Astrocyte of the hippocampus (primary cell): ENCODE measurements at places on chromosomes 12 and 14.
A peak's percentile ranks its signal among the peaks of the same experiment; 100 is the strongest.

- DNase-seq, result no peak
Measured at GRCh38 chr12:124302241-124302806, 7.4 kb downstream of the RFLNA start.

DNA sequence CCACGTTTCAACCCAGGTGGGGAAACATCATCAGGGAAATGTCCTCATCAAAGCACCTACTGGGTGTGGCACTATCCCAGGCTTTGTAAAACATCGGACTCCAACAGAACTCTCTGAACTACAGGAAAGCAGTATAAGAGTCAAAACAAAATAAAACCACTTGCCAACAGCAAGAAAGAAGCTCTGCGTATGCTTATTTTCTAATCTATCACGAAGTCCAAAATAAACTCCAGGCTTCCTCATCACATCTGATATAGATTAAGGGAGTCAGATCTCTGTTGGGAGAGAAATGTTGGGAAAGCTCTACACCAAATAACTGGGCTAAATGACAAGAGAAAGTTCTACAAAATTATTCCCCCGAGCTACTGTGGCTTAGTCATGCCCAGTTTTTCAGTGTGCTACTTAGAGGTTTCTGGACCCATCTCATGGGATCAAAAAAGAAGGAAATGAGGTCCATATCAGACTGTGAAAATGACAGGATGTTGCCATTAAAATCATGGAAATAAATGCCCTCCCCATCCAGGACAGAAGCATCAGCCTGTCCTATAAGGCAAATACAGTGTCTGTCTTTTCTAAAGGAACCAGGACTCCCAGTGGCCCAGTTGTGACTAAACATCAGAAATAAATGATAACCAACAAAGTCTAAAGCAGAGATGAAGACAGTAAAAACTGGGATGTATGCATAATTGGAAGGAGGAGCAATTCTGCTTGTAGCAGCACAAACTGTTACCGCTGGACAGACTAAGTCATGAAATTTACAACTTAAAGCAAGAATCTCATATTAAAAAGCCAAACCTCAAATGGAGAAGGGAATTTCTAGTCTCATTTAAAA lies 149.5 kb downstream of the STXBP6 start:
- no peak for DNase-seq

GRCh38 chr12:89160716-89161123 lies 191.6 kb downstream of the DUSP6 start:
- peak; percentile 34 for DNase-seq

DNA sequence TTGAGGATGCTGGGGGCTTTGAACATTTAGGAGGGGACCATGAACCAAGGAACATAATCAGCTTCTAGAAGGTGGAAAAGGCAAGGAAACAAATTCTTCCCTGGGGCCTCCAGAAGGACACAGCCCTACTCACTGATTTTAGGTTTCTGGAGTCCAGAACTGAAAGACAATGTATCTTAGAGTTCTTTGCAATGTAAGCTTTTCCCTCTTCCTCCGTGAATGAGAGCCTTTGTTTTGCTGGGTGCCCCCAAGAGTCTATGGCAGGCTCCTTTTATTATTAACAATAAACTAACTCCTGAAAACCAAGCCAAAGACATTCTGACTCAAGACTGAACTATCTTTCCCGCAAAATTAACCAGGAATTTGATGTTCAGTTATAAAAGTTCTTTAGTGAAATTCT lies 204.1 kb downstream of the STXBP6 start:
- DNase-seq, result no peak

GRCh38 chr12:84757978-84758377 lies 154.6 kb downstream of the SLC6A15 start:
- DNase-seq, result no peak

- no peak for DNase-seq
Measured at GRCh38 chr12:112342587-112342986, 39.6 kb downstream of the HECTD4 start.

- peak; percentile 39 for DNase-seq
Measured at GRCh38 chr12:52007158-52007921, 594 bp downstream of the TAMALIN start.

- DNase-seq, result peak; percentile 65
Measured at GRCh38 chr12:56257491-56258067, 605 bp downstream of the ANKRD52 start.

DNA sequence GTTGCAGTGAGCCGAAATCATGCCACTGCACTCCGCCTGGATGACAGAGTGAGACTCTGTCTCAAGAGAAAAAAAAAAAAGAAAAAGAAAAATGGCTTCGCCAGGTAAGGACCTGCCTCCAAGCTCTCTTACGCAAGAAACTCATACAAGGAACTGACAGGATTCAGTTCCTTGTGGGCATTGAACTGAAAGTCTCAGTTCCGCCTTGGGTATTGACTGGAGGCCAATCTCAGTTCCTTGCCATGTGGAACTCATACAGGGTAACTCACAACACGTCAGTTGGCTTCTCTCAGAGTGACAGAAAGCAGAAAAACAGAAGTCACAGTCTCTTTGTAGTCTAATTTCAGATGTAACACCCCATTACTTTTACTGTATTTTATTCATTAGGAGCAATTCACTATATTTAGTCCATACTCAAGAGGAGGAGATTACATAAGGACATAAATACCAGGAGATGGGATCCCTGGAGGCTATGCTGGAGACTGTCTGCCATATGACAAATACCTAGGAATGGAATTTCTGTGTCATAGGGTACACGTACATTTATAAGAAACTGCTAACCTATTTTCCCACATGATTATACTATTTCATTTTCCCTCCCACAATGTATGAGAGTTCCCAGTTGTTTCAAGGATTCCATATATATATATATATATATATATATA lies 11.4 kb upstream of the NOPCHAP1 start:
- DNase-seq, result no peak

- DNase-seq, result no peak
Measured at GRCh38 chr14:44981198-44981597, 19.2 kb downstream of the TOGARAM1 start.

- no peak for DNase-seq
Measured at GRCh38 chr14:75522224-75522982, at the start of gene BATF. Gene BATF, plus strand, starts transcription at chr14:75522469. Its CDS starts 214 bp downstream, at chr14:75522683.

GRCh38 chr12:22211128-22211527 lies 123.4 kb downstream of the ST8SIA1 start:
- DNase-seq, result no peak

- no peak for DNase-seq
Measured at GRCh38 chr12:25764409-25764808, 194.1 kb upstream of the RASSF8 start.

GRCh38 chr14:88129306-88130056 lies 124.5 kb downstream of the GPR65 start:
- DNase-seq, result peak; percentile 24

- no peak for DNase-seq
Measured at GRCh38 chr12:10672231-10672868, 1.5 kb downstream of the STYK1 start.

DNA sequence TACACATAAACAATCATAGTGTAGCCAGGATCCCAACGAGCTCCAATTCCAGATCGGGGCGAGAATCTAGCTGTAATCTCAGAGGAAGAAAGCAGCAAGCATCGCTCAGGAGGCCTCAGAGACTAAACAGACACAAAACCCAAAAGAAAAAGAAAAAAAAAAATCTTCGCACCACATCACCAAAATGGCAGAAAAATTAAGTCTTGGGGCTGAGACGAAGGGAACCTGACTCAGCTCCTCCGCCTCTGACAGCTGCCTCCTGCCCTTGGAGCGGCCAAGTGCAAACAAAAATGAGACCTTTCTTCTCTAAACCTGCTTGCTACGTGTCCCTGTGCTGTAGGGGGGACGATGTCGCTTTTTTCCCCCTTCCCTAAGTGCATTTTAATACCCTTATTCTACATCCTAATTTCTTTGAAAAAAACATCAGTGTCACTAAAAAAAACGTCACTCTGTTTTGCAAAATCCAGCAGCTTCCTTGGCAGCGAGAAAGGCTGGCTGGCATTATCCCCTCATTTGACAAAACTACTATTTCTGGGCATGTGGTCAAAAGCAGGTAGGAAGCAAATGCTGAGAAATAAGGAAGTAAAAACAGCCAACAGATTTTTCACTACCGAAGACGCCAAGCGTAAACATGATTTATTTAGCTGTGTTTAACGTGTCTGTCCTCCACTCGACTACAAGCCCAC lies 30.5 kb downstream of the BCL11B start:
- DNase-seq, result no peak

- DNase-seq, result no peak
Measured at GRCh38 chr14:91912035-91912434, 35.5 kb downstream of the FBLN5 start.

DNA sequence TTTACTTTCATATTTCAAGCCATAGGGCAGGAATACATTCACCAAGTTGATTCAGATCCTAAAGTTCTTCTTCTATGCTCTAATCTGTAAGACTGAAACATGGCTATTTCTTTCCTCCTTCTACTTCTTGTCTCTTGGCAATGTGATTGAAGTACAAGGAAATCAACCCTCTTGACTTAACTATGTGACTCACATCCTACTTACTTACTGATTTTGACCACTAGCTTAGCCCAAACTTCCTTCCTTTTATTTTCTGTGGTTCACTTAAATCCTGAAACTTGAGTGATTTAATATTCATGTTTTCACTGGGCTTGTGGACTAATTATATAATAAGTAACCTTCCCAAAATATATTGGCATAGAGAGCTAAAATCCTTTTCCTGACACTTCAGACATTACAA lies 111.2 kb upstream of the NOVA1 start:
- DNase-seq, result peak; percentile 58

- DNase-seq, result no peak
Measured at GRCh38 chr12:58011676-58012075, 70.3 kb downstream of the ATP23 start.

GRCh38 chr14:93655078-93655750 lies 133.1 kb downstream of the PRIMA1 start:
- peak; percentile 69 for DNase-seq

DNA sequence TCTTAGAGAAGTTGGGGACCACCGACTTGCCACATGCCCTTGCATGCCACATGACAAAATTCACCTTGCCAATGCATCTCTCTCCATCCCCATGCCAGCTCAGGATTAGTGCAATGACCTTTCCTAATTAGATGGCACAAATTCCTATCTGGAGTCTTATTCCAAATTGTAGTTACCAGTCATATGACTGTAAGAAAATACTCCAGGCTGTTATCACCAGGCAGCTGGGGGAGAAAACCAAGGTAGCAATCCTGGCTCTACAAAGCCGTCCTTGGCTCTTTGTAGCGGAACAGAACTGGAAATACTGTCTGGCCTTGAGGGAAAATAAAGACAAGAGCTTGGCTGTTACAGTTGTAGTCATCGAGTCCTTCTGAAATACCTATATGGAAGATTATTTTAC lies 208.5 kb upstream of the DIO2 start:
- DNase-seq, result peak; percentile 55
